ENCODE measurements at places on chromosomes 16 and 17. TPM values are rescaled to one million over a fixed set of nuclear protein-coding genes. Genes with fewer than 3 reads are reported as not detected.
A peak's percentile ranks its signal among the peaks of the same experiment; 100 is the strongest.

- H3K4me1 ChIP-seq = peaks cover 27% of the 10 kb centered on the region
- peaks cover 50% of the 10 kb centered on the region for H3K36me3 ChIP-seq
- DNase-seq = no peak
- no peak overlapping the region for H3K4me3 ChIP-seq
Observed at GRCh38 chr17:8459107-8459506, 23.4 kb downstream of the NDEL1 start.

GRCh38 chr16:27226976-27227705 is 23.8 kb downstream of the KDM8 start:
- peaks cover 42% of the 10 kb centered on the region for H3K4me1 ChIP-seq
- peaks cover 8% of the 10 kb centered on the region for H3K36me3 ChIP-seq
- H3K4me3 ChIP-seq = peak overlapping the region; percentile 13
- peaks cover 7% of the 10 kb centered on the region for H3K27me3 ChIP-seq
- no peak for DNase-seq

The MYO18A gene
- 1.5 TPM for polyA plus RNA-seq

GRCh38 chr17:41511116-41511515 is 5.7 kb upstream of the KRT13 start:
- H3K36me3 ChIP-seq = no peaks in the 10 kb centered on the region
- H3K27ac ChIP-seq = no peak overlapping the region
- peaks cover 6% of the 10 kb centered on the region for H3K27me3 ChIP-seq
- H3K4me1 ChIP-seq = no peaks in the 10 kb centered on the region

Data from immature natural killer cell (primary cell).